ENCODE measurements at places on chromosomes 7 and 10.
A peak's percentile ranks its signal among the peaks of the same experiment; 100 is the strongest.

DNA sequence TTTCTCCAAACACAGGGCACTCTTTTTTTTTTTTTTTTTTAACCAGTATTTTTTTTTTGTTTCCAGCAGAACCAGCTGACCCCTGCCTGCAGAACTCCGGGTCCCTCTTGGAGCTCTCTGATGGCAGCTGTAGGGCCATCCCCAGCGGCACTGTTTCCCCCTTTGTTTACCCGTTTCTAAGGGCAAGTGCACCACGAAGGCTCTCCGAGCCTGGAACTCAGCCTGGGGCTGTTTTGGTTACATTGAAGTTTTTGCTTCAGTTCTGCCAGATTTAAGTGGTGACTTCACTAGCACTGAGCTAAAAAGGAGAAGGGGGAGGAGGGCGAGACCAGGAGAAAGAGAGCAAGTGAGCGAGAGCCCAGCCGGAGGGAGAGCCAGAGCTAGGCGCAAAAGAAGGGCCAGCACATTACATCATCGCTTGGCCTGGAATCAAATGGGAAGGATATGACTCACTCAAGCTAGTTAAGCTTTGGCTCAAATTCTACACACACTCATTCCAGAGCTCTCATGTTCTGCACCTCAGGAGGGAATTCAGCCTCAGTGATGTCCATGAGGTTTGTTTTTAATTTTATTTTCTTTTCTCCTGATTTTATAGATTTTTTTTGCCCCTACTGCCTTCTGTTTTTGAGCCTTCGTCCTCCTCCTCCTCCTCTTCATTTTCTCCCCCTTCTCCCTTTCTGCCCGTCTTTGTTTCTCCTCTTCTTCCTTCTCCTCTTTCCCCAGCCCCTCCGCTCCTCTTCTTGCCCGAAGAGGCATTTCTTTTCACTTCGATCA lies 272.3 kb downstream of the TRIL start:
- peak; percentile 99 for DNase-seq

GRCh38 chr7:123143252-123144006 lies 56.3 kb downstream of the SLC13A1 start:
- no peak for DNase-seq

DNA sequence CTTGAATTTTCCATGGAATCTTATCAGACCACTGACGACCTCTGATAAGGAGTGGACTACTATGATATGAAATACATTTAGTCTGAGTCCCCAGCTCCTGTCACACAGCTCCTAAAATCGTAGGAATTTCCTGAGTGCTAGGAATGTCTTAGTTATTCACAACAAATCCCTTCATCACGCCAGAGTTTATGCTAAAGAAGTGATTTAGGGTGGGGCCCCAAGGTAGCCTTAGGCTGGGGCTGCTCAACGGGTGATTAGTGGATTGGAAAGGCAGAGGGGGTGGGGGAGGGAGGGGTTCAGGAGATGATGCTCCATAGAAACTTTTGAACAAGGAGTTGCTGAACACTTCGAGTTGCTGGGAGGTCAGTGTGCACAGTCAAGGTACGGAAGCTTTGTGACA lies 7.0 kb upstream of the TET1 start:
- DNase-seq: no peak

- no peak for DNase-seq
These were observed 325.1 kb upstream of the PLXDC2 start for GRCh38 chr10:19491166-19491565.

GRCh38 chr7:27615420-27616185 lies 47.1 kb downstream of the HIBADH start:
- peak; percentile 24 for DNase-seq

- DNase-seq: no peak
These were observed 270.3 kb downstream of the WDR11 start for GRCh38 chr10:121121462-121121861.
